ENCODE measurements at places on chromosomes 2 and 18.

- no peak for DNase-seq
These were observed 135.5 kb downstream of the NAPG start for GRCh38 chr18:10661317-10661716.

GRCh38 chr2:102544182-102544581 lies 71.2 kb downstream of the SLC9A4 start:
- DNase-seq, result no peak

DNA sequence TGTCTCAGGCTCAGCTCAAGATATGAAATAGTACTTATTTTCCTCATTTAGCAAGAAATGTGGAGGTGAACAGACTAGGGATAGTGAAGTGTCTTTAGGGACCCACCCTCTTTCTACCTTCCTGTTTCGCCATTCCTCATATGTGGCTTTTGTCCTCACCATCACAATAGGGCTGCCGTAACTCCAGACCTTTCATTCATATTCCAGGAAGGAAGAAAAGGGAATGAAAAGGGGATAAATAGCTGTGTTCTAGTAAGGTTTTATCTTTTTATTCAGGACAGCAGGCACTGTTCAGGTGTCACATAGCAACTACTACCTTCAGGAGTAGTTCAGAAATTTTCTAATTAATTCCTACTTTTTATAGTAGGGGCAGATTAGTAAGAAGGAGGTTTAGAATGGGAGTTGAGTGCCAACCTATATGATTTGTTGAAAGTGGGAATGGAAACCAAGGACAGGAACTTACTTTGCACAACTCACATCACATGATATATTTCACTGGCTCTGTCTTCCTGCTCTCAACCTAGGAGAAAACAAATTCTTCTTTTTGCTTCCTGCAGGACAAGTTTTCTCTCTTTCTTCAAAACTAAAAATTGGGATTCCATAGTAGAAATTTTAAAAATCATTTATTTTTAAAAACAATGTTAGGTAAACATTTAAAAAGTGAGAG lies 36.0 kb upstream of the HDAC4 start:
- DNase-seq, result no peak

DNA sequence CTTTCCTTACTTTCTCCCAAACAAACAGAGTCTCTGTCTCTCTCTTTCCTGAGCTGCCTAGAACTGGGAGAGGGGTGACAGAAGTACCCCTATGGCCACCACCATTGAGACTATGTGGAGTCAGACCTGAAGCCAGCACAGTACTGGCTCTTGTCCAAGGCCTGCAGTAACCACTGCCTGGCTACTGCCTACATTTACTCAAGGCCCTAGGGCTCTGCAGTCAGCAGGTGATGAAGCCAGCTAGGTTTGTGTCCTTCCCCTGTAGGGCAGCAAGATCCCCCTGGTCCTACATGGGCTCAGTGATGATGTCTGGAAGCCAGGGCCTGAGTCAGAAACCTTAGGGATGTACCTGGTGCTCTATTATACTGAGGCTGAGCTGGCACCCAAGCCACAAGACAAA lies 12.2 kb downstream of the MYO3B start:
- no peak for DNase-seq
